CMK (cell line): ENCODE measurements at places on chromosomes 4 and X.

DNA sequence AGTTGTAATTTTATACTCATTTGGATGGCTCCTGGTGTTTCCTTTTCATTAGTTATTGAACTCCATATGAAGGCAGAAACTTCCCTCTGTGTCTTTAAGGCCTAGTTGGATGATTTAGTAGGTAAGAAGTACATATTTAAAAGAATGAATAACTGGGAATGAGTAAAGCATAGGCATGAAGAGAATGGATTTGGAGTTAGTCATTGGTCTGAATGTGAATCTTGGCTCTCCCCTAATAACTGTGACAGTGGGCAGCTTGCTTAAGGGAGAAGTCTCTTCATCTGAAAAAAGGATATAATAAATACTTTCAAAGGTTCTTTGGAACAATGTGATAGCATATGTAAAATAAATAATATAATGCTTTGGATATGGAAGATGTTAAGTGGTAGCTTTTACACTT, 13.2 kb downstream of the SNX25 start:
- DNase-seq, result no peak

GRCh38 chr4:11824566-11824965, 395.9 kb upstream of the HS3ST1 start:
- DNase-seq, result no peak

DNA sequence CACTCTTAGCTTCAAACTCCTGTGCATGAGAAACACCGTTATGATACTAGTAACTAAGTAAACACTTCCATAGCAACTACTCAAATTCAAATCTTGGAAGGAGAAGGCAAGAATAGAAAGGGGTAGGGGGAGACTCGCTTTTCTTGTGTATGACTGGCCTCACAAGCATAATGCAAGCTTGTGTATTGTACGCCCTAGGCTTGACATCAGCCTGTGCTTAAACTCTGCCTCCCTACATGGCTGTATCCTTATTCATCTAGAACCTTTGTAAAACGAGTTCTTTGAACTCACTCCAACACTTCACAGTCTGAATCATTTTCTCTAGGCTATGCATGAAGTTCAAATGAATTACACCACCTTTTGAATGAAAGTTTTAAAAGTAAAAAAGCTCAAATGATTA, 1071.2 kb upstream of the ADGRL3 start:
- no peak for DNase-seq

DNA sequence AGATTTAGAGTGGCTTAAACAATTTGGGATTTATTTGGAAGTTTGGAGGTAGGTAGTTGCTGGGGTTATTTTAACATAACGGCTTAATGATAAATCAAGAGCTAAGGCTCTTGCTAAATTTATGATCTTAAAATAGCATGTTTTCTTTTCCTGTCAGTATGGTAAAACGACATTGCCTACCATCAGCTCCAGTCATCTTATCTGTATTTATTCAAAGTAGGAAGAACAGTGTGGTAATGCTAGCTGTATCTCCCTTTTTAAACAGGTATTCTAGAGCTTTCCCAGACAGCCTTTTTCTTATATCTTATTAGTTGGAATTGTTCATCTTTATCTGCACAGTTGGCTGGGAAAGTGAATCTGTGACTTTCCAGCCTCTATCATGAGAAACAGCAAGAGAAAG, 110.2 kb downstream of the SLC4A4 start:
- DNase-seq, result no peak

DNA sequence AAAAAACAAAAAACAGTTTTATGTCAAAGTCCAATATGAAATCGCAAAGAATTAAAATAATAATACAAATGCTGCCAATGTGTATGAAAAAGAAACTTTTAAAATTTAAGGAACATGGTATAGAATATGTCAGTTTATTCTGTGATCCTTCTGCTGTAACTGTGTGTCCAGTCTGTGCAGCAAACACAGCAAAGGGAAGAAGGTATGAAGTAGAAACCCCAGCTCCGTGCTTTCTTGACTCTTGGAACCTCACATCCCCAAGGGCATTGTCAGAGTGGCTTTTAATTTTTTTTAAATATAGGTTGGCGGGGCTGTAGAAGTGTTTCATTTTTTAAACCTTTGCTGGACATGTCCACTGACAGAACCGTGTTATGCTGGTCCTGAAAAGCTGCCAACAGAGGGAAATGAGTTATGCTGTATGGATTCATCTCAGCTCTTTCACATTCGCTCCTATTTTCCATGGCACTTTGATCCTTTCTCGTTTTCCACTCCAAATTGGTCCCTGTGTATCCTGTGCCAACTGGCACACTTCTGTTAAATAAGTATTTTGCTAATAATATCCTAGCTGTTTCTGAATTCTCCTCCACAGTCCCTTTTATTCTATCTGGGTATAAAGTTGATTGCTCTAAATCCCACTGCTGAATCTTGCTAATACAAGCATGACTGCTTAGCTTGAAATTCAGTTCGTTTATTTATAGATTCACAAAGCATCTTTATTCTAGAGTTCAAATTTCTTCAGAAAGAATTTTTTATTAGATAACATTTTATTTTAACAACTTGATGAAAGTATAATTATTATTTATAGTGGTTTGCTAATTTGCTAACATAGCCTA, 127.0 kb upstream of the DDIT4L start:
- no peak for DNase-seq

DNA sequence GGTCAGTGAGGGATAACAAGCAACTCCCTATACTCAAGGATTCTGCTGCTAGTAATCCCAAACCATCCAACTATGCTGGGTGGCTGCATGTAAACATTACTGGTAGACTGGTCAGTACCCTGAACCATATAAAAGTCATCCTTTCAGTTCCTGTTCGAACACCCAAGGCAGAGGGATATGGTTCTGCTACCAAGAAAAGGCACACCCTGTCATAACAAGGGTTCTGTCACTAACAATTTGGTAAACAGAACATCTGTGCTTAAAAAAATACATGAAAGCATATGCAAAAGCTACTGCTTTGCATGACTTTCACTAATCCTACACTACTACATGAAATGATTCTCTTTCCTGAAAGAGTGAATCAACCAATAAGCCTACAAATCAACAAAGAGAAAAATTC, 76.8 kb upstream of the MCF2 start:
- DNase-seq, result no peak

DNA sequence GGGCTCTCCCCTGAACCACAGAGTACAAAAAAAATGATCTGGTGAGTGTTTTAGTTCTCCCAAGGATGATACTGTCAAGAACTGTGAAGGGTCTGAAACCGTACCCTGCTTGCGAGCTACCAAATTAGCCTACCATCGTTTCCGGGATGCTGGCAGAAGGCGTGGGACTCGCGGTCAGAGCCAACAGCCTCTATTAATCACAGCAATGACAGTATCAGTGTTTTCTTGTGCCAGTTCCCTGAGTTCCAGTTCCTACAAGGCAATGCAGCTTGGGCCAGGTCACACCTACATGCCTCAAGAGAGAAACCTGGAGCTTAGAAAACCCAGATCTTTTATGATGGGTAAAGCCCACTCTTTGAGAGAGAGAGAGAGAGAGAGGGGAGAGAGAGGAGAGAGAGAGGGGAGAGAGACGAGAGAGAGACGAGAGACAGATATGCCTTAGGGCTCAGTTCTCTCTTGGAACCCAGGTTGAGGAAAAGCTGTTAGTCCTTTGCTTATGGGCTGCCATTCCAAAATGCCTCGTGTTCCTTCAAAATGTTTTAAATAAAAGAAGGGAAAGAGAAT, 327.8 kb downstream of the ARHGAP10 start:
- no peak for DNase-seq

GRCh38 chrX:133999031-133999705, 13.8 kb upstream of the GPC3 start:
- DNase-seq, result no peak

- DNase-seq, result peak; percentile 83
Measured at GRCh38 chrX:52363247-52363883, 5.5 kb upstream of the XAGE2 start.

DNA sequence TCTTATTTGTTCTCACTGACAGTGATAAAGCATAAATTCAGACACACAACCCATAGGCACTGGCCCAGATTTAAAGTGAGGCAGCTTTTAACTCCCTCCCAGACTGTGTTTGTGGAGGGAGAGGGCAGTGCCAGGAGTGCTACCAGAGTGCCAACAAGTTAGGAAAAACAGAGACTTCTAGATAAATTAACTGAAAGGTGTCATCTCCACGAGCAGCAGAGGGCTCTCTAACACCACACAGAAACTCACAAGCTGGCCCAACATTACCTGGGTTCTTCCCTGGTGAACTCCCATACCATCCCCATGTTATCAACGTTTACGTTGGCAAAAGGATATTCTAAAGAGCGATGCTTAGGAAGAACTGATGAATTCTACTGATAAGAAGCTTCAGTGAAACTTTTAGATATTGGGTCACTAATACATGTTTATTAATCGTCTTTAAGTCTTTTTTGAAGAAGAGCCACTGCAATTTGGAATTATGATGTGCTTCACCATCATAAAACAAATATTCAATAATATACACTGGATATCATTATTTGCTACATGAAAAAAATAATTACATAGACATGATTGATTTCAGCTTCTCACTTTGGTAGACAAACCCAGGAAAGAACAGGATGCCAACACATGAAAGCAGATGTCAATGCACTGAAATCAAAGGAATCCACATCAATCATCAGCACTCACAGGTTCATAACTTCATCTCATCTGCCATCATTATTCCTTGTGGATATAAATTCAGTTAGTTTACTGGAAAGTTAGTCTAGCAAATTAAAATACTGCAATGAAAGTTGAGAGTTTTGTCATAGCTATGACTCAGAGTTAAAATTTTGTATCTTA, 121.2 kb upstream of the NAP1L5 start:
- DNase-seq, result no peak

- no peak for DNase-seq
Measured at GRCh38 chr4:159346681-159347080, 243.8 kb downstream of the RAPGEF2 start.
